ENCODE measurements at places on chromosomes 7 and 10.

DNA sequence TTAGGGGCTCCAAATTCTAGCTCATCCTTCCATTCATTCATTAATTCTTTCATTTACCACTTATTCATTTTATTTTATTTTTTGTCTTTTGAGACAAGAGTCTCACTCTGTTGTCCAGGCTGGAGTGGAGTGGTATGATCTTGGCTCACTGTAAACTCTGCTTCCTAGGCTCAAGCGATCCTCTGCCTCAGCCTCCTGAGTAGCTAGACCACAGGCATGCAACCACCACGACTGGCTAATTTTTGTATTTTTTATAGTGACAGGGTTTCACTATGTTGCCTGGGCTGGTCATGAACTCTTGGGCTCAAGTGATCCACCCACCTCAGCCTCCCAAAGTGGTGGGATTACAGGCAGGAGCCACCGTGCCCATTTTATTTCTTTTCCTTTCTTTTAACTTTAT lies 31.6 kb downstream of the FGF8 start:
- H3K36me3 ChIP-seq: no peaks in the 10 kb centered on the region
- H3K27ac ChIP-seq: no peak overlapping the region
- peaks cover 21% of the 10 kb centered on the region for H3K27me3 ChIP-seq
- H3K4me3 ChIP-seq: no peak overlapping the region

DNA sequence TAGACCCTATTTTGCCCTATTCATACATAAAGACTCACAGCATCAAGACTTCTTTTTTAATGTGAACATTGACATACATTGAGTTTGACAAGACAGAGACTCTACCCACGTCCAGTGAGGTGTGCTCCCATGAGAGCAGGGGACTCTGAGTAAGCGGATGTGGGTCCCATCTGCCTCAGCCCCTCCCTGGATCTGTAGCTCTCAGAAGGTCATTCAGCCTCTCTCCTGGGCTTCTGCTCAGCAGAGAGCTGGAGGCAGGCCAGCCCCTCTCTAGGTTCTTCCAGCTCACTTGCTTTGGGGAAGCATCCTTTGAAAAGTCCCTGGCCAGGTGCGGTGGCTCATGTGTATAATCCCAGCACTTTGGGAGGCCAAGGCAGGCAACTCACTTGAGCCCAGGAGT lies 146.9 kb upstream of the ZMIZ1 start:
- no peak overlapping the region for H3K4me3 ChIP-seq
- H3K27me3 ChIP-seq: peaks cover 9% of the 10 kb centered on the region
- DNase-seq: no peak
- no peaks in the 10 kb centered on the region for H3K36me3 ChIP-seq

DNA sequence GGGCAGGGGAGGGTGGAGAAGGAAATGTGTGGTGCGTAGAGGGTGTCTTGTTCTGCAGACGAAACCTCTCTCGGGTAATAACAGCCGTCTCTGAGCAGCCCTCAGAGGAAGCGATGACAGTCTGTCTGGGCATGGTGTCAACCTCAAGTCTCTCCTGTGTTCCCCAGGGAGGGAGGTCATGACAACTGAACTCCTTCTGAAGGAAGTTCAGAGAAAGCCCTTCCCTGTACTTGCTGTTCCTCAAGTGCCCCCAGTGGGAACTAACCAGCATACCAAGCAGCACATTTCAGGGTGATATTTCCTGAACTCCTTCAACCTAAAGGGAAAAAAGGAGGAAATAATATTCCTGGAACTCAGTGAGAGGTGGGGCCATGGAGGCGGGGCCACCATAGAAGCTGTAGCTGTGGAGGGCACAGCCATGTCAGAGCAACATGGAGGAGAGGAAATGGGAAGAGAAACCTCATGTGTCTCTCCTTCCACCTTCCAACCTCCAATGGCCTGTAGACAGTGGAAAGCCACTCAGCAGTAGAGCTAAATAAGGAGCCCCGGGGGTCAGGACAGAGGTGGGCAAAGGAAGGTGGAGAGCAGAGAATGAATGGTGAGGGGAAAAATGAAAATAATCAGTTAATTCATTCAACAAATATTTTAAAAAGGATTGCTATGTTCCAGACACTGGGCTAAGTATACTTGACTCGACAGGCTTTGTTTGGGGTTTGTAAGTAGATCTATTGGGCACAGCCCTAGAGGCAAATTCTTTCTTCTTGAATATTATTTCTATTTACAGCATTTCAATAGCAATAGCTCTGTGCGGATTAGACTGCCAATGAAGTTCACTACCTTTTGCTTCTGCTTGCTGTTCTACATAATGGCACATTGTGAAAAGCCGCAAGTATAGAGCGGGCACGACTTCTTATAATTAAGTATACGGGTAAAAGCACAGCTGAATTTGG lies 61.0 kb upstream of the AOAH start:
- H3K36me3 ChIP-seq: no peaks in the 10 kb centered on the region
- H3K27me3 ChIP-seq: no peaks in the 10 kb centered on the region
- H3K4me3 ChIP-seq: peak overlapping the region; percentile 84
- peaks cover 69% of the 10 kb centered on the region for H3K4me1 ChIP-seq

- H3K27me3 ChIP-seq: peaks cover 23% of the 10 kb centered on the region
- no peaks in the 10 kb centered on the region for H3K4me1 ChIP-seq
Measured at GRCh38 chr10:23521735-23522134, 82.9 kb downstream of the OTUD1 start.

DNA sequence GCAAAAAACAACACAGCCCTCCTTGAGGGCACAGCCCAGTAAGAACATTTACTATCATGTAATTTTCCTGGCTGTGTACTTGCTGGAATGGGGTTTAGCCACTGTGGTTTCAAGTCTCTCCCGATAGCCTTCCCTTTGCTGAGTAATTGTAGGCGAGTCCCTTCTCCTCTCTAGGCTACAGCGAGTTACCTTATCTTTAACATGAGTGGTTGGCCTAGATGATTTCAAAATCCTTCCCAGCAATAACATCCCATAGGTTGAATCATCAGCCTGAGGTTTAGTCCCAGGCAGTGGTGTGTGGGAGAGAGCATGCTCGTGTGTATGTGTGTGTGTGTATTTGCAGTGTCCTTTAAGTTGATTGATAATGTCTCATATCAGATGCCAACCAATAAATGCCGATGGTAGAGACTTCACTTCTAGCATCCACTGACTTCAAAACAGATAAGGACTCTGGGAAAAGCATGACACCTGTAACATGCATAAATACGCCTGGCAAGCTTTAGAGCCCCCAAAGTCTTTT lies 142.9 kb upstream of the ZMIZ1 start:
- no peak for DNase-seq
- no peaks in the 10 kb centered on the region for H3K36me3 ChIP-seq
- no peak overlapping the region for H3K27ac ChIP-seq
- H3K4me3 ChIP-seq: no peak overlapping the region
- H3K4me1 ChIP-seq: no peaks in the 10 kb centered on the region
- peaks cover 6% of the 10 kb centered on the region for H3K27me3 ChIP-seq

GRCh38 chr10:43957267-43958070 lies 308.8 kb upstream of the ZNF32 start:
- H3K36me3 ChIP-seq: peaks cover 7% of the 10 kb centered on the region
- H3K4me3 ChIP-seq: no peak overlapping the region
- H3K4me1 ChIP-seq: no peaks in the 10 kb centered on the region
- H3K27ac ChIP-seq: no peak overlapping the region

GRCh38 chr10:113957013-113957412 lies 86.7 kb upstream of the ADRB1 start:
- H3K27ac ChIP-seq: no peak overlapping the region
- no peaks in the 10 kb centered on the region for H3K27me3 ChIP-seq
- no peak overlapping the region for H3K4me3 ChIP-seq
- no peaks in the 10 kb centered on the region for H3K36me3 ChIP-seq
- DNase-seq: no peak

DNA sequence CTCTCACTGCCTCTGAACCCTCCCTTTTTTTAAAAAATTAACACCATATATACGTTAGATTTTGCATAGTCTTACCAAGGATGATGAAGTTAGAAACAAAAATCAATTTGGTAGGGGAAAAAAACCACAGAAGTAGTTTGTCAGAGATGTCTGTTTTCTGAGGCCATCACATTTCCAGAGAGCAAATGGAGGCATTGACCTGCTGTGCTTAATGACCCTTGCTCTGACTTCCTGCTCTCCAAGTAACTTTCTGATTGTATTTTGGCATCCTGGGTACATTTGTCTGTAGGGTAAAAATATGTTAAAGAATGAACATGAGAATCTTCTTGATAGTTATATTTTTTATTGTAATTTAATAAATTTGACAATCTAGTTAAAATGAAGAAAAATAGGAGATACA lies 140.2 kb downstream of the LCOR start:
- H3K4me3 ChIP-seq: no peak overlapping the region
- no peak overlapping the region for H3K27ac ChIP-seq
- peaks cover 5% of the 10 kb centered on the region for H3K4me1 ChIP-seq

GRCh38 chr10:35392482-35393228 lies 56.3 kb downstream of the CCNY start:
- no peak overlapping the region for H3K27ac ChIP-seq
- no peak for DNase-seq
- peaks cover 53% of the 10 kb centered on the region for H3K4me1 ChIP-seq
- no peak overlapping the region for H3K4me3 ChIP-seq
- no peaks in the 10 kb centered on the region for H3K27me3 ChIP-seq

GRCh38 chr10:55242544-55242943 lies 441.5 kb upstream of the PCDH15 start:
- no peaks in the 10 kb centered on the region for H3K4me1 ChIP-seq
- peaks cover 6% of the 10 kb centered on the region for H3K36me3 ChIP-seq

GRCh38 chr10:124320778-124321432 lies 97.8 kb downstream of the OAT start:
- no peak for DNase-seq
- no peak overlapping the region for H3K4me3 ChIP-seq
- no peaks in the 10 kb centered on the region for H3K36me3 ChIP-seq
- peaks cover 3% of the 10 kb centered on the region for H3K27me3 ChIP-seq
- no peak overlapping the region for H3K27ac ChIP-seq

- peak overlapping the region; percentile 86 for H3K4me3 ChIP-seq
- peak overlapping the region; percentile 89 for H3K27ac ChIP-seq
- H3K27me3 ChIP-seq: no peaks in the 10 kb centered on the region
- H3K4me1 ChIP-seq: peaks cover 29% of the 10 kb centered on the region
Measured at GRCh38 chr10:73865459-73866442, 8.6 kb downstream of the CAMK2G start.

GRCh38 chr7:118602090-118602489 lies 377.6 kb downstream of the ANKRD7 start:
- H3K36me3 ChIP-seq: no peaks in the 10 kb centered on the region
- DNase-seq: no peak
- H3K27ac ChIP-seq: no peak overlapping the region
- H3K4me1 ChIP-seq: no peaks in the 10 kb centered on the region

GRCh38 chr10:86785968-86786367 lies 29.5 kb downstream of the BMPR1A start:
- no peak for DNase-seq
- H3K4me1 ChIP-seq: peaks cover 10% of the 10 kb centered on the region
- peaks cover 7% of the 10 kb centered on the region for H3K36me3 ChIP-seq
- H3K4me3 ChIP-seq: no peak overlapping the region
- peaks cover 6% of the 10 kb centered on the region for H3K27me3 ChIP-seq
- H3K27ac ChIP-seq: no peak overlapping the region

GRCh38 chr10:22704471-22704911 lies 9.9 kb downstream of the PIP4K2A start:
- H3K27me3 ChIP-seq: no peaks in the 10 kb centered on the region
- peaks cover 90% of the 10 kb centered on the region for H3K4me1 ChIP-seq
- H3K27ac ChIP-seq: peak overlapping the region; percentile 81
- no peak for DNase-seq

DNA sequence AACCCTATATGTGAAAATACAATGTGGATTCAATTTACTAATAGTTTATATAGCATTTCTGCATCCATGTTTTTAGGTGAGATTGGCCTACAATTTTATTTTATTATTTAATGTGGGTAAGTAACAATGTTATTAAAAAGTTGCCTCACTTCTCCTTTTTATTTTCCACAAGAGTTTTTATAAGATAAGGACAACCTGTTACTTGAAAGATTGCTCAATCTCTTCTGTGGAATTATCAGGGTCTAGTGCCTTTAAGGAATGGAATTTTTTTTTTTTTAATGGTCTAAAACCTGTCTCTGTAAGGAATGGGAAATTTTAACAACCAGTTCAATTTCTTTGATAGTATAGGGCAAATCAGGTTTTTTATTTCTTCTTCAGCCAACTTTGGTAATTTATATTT lies 53.9 kb upstream of the RAB18 start:
- DNase-seq: no peak
- H3K27ac ChIP-seq: no peak overlapping the region
- no peak overlapping the region for H3K4me3 ChIP-seq
- no peaks in the 10 kb centered on the region for H3K36me3 ChIP-seq
- peaks cover 8% of the 10 kb centered on the region for H3K27me3 ChIP-seq

GRCh38 chr7:153087498-153087897 lies 327.9 kb downstream of the ACTR3B start:
- no peak for DNase-seq
- no peaks in the 10 kb centered on the region for H3K36me3 ChIP-seq
- no peaks in the 10 kb centered on the region for H3K4me1 ChIP-seq
- no peak overlapping the region for H3K4me3 ChIP-seq
- no peak overlapping the region for H3K27ac ChIP-seq
- H3K27me3 ChIP-seq: no peaks in the 10 kb centered on the region

DNA sequence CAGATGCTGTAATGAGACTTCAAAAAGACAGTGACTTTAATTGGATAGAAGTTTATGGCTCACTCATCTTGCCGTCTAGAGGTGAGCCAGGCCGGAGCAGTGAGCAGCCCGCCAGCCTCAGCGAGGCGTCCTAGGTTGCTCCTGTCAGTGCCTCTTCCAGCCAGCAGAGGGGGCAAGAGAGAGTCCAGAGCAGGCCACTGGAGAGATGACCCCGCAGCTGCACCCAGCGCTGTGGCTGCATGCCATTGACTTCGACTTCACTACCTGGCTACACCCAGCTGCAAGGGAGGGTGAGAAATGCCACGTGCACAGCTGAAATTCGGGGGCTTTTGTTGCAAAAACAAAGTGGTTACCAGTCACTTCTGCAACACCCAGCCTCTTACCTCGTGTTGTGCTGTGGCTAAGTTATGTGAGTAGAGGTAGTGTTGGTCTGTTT lies 26.5 kb downstream of the NUB1 start:
- no peaks in the 10 kb centered on the region for H3K27me3 ChIP-seq
- peaks cover 11% of the 10 kb centered on the region for H3K36me3 ChIP-seq
- H3K27ac ChIP-seq: no peak overlapping the region
- H3K4me3 ChIP-seq: no peak overlapping the region
- DNase-seq: peak; percentile 83

GRCh38 chr10:48614481-48615390 lies 9.9 kb upstream of the ARHGAP22 start:
- H3K27ac ChIP-seq: no peak overlapping the region
- H3K4me3 ChIP-seq: no peak overlapping the region
- no peak for DNase-seq
